ENCODE measurements at places on chromosomes 13 and 19.

- DNase-seq: no peak
Measured at GRCh38 chr19:48186015-48186414, 15.5 kb downstream of the ZSWIM9 start.

GRCh38 chr13:99965329-99966000 lies 6.1 kb downstream of the ZIC5 start:
- DNase-seq: no peak

- no peak for DNase-seq
Measured at GRCh38 chr13:62067821-62068220, 652.2 kb upstream of the PCDH20 start.

- no peak for DNase-seq
Measured at GRCh38 chr13:51635137-51635878, 51.0 kb downstream of the WDFY2 start.

GRCh38 chr19:23203841-23204344 lies 46.3 kb downstream of the ZNF724 start:
- DNase-seq: no peak

GRCh38 chr19:58356766-58357480 lies 3.6 kb upstream of the A1BG start:
- DNase-seq: no peak

- peak; percentile 20 for DNase-seq
Measured at GRCh38 chr19:19866611-19867248, 1.0 kb downstream of the ZNF253 start.

DNA sequence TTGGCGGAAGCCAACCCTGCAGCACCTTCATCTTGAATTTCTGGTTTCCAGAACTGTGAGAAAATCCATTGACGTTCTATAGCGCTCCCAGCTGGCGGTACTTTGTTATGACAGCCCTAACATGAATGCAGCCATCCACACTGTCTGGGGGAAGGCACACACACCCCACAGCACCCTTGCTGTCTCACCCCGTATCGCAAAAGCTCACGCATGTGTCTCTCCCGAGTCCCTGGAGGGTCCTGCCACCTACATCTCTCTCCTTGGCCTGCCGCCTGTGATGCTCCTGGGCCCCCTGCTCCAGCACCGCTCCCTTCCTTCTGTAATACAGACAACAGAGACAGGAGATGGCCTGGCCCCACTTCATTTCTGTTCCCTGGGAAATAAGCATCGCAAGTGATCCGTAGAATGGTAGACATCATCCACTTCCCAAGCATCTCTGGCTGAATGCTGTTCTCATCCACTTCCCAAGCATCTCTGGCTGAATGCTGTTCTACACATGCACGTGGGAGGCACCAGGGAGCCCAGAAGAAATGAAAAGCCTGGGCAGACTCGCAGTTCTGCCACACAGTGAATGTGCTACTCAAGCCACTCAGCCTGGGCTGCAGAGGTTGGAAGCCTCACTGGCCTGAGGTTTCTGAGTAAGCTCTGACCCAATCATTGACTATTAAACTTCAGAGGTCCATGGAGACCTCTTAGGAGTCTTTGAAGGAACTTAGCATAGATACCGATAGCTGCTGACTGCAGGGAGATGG lies 29.6 kb downstream of the EPN1 start:
- no peak for DNase-seq

All from right renal pelvis (tissue), 4 donors.